GM03348 (cell line): ENCODE measurements at places on chromosomes 6 and 20.

DNA sequence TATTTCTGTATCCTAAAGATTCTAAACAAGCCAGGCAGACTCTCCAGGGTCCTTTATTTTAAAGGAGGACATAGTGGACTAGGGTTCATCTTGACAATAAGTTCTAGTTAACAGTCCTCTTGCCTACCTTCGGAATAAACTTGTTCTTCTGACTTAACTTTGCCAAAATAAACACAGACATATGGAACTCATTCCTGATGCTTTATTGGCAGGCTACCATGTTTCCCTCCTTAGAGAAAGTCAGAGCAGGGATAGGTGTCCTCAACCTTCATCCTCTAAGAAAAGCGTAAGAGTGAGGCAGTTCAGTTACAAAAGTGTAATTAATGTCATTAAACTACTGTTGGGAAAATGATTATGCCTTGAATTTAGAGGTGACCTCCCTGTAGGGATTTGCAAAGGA lies 46.9 kb upstream of the NRSN1 start:
- no peak for DNase-seq

DNA sequence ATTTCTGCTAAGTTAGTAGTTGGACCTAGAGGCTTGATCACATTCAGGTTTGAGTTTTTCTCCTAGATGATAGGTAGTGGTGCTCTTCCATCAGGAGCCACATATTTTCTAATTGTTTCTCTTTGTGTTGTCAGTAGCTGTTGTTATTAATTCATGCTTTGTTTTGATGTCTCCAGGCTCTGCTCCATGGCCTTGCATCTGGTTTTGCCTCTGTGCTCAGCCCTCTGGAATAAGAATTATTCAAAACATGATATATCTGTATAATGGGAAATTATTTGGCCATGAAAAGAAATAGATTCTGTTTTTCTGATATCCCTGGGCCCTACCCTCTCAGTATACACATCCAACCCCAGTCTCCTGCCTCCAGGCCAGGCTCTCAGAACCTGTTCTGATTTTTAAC lies 184.8 kb downstream of the CDC5L start:
- peak; percentile 63 for DNase-seq

DNA sequence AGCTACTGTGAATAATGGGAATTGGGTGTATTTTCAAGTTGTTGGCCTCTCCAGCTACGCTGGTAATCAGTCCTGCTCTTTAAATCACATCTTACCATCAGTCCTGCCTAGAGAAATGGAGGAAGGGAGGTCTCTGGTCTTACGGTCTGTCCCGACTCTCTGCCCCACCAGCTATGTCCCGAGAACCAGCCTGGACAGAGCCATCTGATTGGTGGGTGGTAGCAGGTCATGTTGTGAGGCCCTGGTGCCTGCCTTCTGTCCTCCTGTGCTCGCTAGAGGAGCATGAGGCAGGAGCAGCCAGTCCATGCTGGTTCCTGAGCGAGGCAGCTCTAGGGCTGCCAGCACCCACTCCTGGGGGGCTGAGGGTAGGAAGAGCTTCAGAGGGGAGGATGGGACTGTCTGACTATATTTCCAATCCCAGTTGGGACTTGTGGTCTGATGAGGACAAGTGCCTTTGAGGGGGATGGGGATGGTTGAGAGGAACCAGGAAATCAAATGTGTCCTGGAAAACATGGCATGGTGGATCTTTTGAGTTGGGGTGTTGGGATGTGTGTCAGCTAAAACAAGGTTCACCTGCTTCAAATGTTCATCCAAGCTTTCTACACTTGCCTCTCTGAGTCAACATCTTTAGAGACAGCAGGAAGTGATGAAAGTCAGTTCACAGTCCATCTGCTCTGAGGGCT lies 33.0 kb downstream of the SYNJ2 start:
- DNase-seq: no peak

DNA sequence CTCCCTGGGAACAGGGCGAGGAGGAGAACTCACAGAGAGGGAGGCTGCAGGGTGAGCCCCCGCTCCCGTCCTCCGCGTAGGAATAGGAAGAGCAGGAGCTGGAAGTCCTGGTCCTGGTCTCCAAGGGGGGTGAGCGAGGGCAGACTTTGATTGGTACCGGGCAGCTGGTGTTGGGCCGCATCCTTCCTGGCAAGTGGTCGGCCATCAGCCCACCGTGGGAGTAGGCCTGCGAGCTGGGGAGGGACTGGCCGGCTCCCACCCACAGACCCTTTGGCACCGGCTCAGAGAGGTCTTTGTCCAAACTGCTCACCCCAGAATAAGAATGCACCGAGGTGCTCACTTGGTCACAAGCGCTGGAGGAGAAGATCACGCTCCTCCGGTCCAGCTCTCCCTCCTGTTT lies 56.2 kb downstream of the GJA10 start:
- no peak for DNase-seq

- DNase-seq: no peak
Observed at GRCh38 chr6:27644528-27644927, 171.6 kb upstream of the ZNF184 start.

- no peak for DNase-seq
Observed at GRCh38 chr6:108768792-108769524, 79.3 kb upstream of the ARMC2 start.
